NCI-H1436 treated with DMSO at 0.1 percent for 48 hours (cell line): ENCODE measurements at places on chromosomes 3 and 15.

GRCh38 chr15:60928970-60929369 lies 300.1 kb downstream of the RORA start:
- no peak for DNase-seq

DNA sequence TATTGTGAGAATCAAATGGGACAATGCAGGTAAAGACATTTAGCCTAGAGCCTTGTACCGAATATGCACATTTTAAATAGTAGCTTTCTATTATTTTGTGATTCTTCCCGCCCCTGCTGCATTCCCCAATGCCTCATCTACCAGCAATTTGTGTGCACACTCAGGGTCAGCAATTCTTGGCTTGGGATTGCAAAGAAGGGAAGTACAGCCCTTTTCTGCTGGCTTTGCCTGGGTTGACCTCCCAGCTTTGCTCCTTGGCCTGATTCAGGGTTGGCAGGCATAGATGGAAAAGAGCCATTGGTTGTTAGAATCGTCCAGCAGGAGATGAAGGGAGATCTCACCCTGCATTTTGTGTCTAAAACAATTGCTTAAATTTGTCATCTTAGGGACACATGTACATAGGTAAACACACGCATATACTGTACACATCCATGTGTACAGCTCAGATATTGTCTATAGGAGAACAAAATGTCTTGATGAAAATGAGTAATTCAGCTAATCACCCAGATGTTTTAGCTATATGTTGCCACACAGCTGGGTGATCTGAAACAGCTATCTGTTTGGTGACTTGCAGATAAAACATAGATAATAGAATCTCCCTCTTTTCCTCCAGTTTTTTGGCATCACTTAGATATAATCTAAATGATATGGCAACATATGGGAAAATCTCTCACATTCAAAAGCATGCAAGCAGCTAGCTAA lies 340.9 kb upstream of the TBL1XR1 start:
- no peak for DNase-seq

DNA sequence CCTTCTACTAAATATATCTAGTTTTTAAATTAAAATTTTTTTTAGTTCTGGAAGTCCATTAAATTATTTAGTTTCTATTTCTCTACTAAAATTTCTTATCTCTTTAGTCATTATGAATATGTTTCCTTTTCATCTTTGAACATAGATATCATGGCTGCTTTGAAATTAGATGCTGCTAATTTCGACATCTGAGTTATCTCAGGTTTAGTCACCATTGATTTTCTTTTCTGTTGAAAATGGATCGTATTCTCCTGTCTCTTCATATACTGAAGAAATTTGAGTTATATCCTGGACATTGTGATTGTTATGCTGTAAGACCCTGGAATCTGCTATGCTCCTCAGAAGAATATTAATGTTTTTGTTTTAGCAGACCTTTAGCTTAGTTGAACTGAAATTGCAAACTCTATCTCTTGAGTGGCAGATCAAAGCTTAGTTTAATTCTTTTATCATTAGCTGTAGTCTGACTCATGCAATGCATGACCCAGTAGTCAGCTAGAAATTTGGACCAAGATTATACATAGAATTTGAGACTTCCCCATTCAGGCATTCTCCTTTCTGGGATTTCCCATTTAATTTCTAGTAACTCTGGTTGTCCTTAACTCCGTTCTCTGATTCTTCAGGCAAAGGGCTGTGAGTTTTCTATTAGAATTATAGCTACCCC lies 439.8 kb upstream of the IL12A start:
- DNase-seq: no peak

DNA sequence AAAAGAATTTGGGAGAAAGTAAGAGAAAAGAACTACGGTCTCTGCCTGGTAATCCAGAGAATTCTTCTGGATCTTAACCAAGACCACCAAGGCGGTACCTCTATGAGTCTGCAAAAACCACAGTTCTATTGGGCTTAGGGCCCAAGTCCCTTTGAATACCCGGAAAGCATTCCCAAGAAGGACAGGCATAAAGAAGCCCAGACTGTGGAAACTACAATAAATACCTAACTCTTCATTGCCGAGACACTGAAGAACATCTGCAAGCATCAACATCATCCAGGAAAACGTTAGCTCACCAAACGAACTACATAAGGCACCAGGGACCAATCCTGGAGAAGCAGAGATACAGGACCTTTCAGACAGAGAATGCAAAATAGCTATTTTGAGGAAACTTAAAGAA lies 162.3 kb upstream of the TMC3 start:
- no peak for DNase-seq

DNA sequence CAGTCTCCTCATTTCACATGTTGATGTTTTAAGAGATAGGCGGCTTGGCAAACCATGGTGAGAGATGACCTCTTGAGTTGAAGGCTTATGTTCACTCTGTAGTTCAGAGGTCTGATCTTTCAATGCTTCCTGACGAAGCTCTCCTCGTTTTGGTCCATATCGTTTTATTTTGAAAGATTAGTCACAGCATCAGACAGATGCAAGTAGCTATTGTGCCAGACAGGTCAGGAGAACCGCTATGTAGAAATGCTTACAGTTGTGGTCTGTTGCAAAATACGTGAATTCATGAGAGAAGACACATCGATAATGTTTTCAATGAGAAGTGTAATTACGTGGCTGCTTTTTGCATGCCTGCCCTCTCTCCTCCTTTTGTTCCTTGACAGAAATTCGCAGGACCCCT lies 47.5 kb downstream of the CHL1 start:
- no peak for DNase-seq

GRCh38 chr3:101478980-101479379 lies 34.0 kb downstream of the SENP7 start:
- no peak for DNase-seq

DNA sequence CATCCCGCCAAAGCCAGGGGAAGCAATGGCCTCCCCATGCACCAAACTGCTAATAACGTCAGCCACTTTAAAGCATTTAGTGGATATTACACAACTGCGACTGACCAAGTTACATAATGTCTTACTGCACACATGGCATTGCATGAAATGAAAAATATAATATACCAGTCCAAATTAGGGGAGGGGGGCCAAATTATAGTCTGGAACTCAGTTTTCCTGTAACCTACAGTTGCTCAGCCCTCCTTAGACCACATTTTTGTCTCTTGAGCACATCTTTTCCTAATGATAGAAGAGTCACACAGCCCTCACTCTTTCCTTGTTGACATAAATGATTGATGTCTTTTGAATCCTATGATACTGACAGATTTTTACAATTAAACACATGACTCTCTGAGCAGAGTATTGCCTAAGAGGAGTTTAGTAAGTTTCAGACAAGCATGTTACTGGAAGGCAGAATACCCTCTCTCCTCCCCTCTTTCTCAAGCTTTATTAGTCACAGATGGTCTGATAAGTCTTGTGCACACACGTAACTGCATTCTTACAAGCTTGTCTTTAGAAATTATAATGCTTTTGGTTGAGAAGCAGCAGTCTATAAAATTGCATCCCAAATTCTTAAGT lies 1.1 kb upstream of the PLD1 start:
- DNase-seq: no peak

- DNase-seq: no peak
Measured at GRCh38 chr3:155938409-155938808, 68.0 kb downstream of the GMPS start.

GRCh38 chr3:104520228-104520655 lies 846.5 kb upstream of the ALCAM start:
- DNase-seq: no peak

DNA sequence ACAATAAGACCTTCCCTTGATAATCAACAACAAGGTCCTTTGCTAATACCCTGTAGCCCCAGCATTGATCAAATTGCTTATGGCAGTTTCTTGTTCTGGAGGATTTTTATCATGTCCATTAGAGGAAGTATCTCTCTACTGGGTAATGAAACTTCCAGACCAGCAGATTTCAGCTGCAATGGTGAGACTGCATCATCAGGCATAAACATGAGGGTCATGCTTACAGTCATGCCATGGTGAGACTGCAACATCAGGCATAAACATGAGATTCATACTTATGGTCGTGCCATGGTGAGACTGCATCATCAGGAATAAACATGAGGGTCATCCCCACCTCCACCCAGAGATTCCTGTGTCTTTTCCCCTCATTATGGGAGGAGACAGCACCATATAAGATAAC lies 129.0 kb upstream of the LIPC start:
- DNase-seq: no peak

DNA sequence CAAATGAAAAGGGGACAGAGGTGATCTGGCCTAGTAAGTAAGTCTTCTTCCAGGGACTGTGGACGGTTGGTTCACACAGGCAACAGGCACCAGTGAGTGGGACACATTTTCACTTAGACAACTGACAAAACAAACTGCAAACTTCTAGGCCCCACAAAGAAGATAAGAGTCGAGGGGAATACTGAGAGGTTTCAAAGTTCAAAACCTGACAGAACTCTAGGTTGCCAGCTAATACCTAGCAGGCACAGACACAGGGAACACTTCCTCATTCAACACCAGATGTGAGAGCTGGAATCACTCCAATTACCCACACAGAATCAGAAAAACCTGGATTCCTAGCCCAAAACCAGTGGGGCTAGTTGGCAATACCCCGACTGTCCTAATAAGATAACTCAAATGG lies 621.7 kb downstream of the ZPLD1 start:
- no peak for DNase-seq

DNA sequence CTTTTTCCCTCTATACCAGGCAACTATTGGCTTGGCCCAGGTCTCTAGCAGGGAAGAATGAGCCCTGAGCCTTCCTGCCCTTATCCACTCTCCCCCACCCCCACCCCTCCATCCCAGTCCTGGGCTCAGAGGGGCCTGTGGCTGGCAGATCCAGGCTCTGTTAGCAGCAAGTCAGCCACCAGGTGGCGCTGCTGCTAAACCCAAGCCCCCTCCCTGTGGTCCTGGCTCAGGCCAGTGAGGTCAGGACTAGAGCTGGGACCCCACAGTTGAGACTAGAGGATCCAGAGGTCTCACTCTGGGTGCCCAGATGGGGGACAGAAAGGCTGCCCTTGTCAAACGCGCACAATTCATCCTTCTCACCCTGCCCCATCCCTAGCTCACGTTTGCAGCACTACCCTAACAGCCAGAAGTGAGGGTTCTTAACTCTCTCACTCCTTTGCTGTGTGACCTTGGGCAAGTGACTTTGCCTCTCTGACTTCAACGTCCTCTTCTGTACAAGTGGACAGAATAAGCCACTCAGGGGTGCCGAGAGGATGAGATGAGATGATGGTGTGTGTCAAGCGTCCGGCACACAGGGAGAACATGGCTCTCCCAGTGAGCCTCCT lies 46.8 kb upstream of the SLC6A1 start:
- no peak for DNase-seq

GRCh38 chr15:85394554-85395333 lies 14.3 kb downstream of the AKAP13 start:
- DNase-seq: no peak

DNA sequence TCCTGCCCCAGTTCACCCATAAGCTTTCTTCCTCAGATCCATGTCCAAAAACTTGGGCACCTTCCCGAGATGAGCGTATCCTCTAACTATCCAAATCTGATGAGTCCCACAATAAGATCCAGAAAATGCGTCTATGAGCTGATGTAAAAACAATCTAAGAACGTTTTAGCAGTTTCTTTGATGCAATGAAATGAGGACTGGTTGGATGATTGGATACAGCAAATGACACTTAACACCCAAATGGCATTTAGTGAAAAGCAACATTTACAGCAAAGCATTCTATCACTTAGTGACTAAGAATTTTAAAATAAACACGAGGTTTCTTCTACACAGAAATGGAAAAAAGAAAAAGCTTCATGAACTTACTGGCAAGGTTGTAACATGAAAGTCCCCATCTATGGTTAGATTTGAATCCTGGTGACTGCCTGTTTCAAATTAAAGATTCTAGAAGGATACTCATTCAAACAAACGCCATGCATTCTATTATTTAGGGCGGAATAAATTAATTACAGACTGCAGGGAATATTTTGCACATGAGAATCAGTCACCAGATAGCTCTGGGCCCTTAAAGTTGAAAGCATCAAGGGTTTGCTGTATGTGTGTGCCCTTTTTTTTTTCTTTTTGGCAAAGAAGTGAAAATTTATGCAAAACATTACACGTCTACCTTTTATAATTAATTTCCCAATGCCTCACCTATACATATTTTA lies 598.6 kb downstream of the FOXP1 start:
- DNase-seq: no peak

DNA sequence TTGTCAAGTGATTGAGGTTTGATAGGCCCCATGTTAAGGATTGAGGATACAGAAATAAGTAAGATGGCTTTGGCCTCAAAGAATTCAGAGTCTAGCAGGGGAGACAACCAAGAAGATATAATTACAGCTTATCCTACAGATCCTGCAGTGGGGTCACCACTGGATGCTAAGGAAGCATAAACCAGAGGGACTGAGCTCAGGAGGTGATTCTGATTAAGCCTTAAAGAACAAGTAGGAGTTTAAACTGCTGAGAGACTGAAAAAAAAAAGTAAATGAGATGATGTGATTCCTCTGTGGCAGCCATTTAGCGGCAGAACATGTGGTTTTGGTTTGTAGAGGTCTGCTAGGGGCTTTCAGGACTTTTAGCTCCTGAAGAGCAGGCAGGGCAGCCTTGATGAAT lies 72.1 kb upstream of the ROPN1 start:
- no peak for DNase-seq

GRCh38 chr3:107206141-107206540 lies 171.1 kb upstream of the CCDC54 start:
- DNase-seq: no peak

- DNase-seq: no peak
Measured at GRCh38 chr3:119662604-119663373, 2.4 kb upstream of the POPDC2 start.

DNA sequence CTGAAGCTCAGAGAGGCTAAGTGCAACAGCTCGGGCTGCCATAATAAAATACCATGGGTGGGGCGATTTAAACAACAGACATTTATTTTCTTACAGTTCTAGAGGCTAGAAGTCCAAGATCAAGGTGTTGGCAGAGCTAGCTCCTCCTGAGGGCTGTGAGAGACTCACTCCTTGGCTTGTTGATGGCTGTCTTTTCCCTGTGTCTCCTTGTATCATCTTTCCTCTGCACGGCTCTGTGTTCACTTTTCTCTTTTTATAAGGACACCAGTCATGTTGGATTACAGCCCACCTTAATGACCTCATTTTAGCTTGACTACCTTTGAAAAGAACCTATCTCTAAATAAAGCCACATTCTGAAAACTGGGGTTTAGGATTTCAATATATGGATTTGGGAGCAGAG lies 129.7 kb downstream of the RPL22L1 start:
- no peak for DNase-seq

- no peak for DNase-seq
Measured at GRCh38 chr15:62877276-62877857, 165.2 kb upstream of the TPM1 start.

DNA sequence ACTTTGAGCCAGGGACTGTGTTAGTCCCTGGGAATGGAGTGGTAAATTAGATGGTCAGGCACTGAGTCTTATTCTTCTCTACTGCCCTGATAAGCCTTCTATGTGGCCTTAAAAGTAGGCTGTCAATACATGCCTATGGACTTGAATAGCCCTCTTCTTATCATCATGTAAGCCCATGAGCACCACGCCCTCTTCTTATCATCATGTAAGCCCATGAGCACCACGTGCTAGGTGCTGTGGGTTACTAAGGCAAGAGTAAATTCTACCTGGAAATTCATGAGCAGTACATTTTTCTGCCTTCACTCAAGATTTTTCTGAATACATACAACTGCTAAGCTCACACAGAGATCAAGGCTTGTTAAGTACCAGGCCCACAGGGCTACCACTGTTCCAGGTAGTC lies 68.5 kb downstream of the DHX30 start:
- no peak for DNase-seq
